Peyer's patch (tissue), 4 donors: ENCODE measurements at places on chromosomes 4 and X. TPM values are rescaled to one million over a fixed set of nuclear protein-coding genes. Genes with fewer than 3 reads are reported as not detected.

GRCh38 chrX:1455948-1456280 lies 3.2 kb upstream of the ASMTL start:
- H3K27ac ChIP-seq, result no peak overlapping the region
- peaks cover 9% of the 10 kb centered on the region for H3K4me1 ChIP-seq
- H3K27me3 ChIP-seq, result no peaks in the 10 kb centered on the region
- H3K4me3 ChIP-seq, result no peak overlapping the region
- DNase-seq, result peak; percentile 6

DNA sequence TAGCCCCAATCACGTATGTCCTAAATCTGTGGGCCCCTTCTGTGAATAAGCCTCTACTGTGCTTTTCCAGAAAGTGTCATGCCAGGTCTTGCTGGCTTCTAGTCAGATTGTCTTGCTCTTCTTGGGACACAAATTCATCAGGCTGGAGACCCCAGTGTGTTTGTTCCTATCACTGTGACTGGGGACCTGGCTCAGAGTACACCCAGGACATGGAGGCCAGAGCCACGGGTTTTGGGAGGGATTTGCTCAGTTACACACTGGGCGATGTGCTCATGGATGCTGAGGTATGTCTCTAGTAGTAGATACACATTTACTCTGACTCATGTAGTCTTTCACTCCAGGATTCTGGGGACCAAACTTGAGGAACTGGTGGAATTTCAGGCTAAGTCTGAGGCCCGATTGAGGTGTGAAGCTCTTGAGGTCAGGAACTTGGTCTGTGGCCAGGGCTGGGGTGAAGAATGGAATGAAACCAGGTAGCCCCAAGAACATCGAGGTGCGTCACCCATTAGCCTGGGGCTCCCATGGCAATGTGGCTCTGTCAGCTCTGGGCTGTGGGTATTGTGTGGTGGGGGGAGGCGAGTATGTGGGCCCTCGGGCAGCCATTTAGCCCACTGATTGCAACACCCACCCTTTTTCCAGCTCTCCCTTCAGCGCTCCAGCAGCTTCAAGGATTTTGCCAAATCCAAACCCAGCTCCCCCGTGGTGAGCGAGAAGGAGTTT lies 7.7 kb downstream of the SASH3 start:
- no peaks in the 10 kb centered on the region for H3K36me3 ChIP-seq
- no peak for DNase-seq
- no peaks in the 10 kb centered on the region for H3K27me3 ChIP-seq
- H3K27ac ChIP-seq, result no peak overlapping the region
- peaks cover 7% of the 10 kb centered on the region for H3K4me1 ChIP-seq

DNA sequence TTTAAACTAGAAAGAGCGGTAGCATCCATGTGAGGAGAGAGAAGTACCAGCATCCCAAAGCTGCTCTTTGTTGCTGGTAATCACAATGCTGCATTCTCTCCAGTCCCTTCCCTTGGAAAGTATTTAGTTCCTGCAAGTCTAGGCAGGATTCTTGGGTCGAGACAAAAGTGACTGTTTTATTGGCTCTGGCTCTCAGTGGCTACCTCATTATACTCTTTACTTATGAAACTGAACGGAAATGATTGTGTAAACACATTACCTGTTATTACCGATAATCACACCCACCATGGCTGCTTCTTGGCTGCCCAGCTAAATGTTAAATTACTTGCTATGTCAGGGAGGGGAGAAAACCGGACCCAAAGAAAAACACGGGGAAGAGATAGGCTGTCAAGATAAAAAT lies 26.2 kb downstream of the ATXN3L start:
- H3K27me3 ChIP-seq, result no peaks in the 10 kb centered on the region
- H3K36me3 ChIP-seq, result no peaks in the 10 kb centered on the region
- no peak for DNase-seq
- H3K4me1 ChIP-seq, result no peaks in the 10 kb centered on the region

- peak; percentile 66 for DNase-seq
- peaks cover 4% of the 10 kb centered on the region for H3K4me1 ChIP-seq
- peak overlapping the region; percentile 84 for H3K4me3 ChIP-seq
- no peaks in the 10 kb centered on the region for H3K27me3 ChIP-seq
- H3K27ac ChIP-seq, result peak overlapping the region; percentile 89
Observed at GRCh38 chr4:54063737-54064316, 578 bp downstream of the CHIC2 start.

DNA sequence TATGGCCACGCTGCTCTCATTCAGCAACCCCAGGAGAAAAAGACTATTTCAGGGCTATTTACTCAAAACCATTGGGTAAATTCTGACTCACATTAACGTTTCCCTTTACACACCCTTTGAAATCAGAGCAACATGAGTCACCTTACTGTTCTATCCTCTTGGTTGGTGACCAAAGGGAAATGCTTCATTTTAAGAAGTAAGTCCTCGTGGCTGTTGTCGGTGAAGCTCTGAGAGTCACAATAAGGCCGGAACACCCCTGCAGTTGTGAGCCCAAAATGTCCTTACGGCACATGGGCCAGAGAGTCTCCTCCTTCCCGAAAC lies 56.3 kb upstream of the SPRY1 start:
- no peak overlapping the region for H3K4me3 ChIP-seq
- H3K36me3 ChIP-seq, result no peaks in the 10 kb centered on the region
- no peaks in the 10 kb centered on the region for H3K27me3 ChIP-seq
- no peaks in the 10 kb centered on the region for H3K4me1 ChIP-seq
- H3K27ac ChIP-seq, result no peak overlapping the region

DNA sequence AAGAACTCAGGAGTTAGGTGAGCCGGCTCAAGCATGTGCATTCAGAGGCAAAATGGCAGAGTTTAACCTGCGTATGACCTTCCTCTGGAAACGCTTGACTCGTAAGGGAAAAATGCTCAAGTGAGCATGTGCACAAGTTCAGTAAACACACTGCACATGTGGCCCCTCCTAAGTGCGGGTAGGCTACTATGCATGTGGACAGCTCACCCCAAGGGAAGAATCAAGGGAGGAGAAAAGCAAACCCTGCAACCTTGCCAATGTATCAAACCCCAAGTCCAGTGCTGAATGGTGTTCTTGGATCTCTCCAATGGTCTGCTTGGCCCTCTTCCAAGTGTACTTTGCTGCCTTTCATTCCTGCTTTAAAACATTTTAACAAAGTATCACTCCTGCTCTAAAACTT lies 407.1 kb downstream of the ADAM29 start:
- no peak overlapping the region for H3K4me3 ChIP-seq
- H3K27ac ChIP-seq, result no peak overlapping the region
- no peaks in the 10 kb centered on the region for H3K36me3 ChIP-seq
- H3K27me3 ChIP-seq, result no peaks in the 10 kb centered on the region

DNA sequence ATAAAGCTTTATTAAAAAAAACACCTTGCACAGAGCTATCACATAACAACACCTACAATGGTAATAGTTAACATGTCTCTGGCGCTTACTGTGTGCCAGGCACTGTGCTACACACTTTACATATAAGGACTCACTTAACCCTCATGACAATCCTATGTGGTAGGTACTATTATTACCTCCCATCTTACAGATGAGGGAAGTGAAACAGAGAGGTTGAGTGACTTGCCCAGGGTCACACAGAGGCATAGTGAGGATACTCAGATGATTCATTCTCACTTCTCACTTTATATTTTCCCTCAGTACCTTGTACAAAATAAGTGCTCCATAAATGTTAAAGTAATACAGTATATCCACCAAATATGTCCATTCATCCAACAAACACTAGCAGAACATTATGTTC lies 43.4 kb upstream of the IQSEC2 start:
- H3K4me3 ChIP-seq, result no peak overlapping the region
- no peaks in the 10 kb centered on the region for H3K36me3 ChIP-seq
- no peaks in the 10 kb centered on the region for H3K27me3 ChIP-seq

DNA sequence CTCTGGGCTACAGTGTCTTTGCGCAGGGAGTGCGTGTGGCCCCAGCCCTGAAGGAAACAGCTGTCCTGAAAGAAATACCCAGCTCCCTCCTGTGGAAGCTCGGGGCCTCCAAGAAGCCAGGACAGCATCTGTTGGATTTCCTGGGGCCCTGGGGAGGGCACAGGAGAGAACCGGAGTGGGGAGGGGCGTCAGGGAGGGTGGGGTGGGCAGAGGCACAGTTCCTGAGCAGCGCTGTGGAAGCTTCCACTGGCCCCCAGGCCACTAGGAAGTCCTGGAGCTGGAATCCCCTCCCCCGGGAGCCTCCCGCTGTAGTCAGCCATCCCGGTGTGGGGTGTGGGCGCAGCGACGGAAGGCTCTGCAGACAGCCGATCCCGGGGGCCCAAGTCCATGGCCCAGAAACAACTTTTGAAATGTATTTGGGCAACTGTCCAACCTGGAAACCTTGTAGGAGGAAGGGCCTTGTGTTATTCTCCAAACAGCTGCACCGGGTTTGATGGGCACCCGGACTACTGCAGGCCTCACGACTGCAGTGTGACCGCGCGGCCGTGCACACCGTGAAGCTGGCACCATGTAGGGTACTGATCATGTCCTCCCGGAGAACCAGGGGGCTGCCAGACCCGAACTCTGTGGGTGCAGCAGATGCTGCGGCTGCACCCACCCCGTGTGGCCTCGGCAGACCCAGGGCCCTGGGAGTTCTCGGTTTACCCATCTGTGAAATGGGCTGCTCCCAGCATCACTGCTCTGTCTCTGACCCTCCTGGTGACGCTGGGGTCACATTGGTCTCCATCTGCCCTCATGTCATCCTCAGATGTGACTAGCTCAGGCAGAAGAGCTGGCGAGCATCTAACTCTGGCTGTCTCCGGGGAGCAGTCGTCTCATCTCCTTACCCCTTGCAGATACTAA lies 68.5 kb upstream of the HMX1 start:
- no peak overlapping the region for H3K4me3 ChIP-seq
- H3K4me1 ChIP-seq, result no peaks in the 10 kb centered on the region
- DNase-seq, result no peak
- H3K36me3 ChIP-seq, result no peaks in the 10 kb centered on the region

DNA sequence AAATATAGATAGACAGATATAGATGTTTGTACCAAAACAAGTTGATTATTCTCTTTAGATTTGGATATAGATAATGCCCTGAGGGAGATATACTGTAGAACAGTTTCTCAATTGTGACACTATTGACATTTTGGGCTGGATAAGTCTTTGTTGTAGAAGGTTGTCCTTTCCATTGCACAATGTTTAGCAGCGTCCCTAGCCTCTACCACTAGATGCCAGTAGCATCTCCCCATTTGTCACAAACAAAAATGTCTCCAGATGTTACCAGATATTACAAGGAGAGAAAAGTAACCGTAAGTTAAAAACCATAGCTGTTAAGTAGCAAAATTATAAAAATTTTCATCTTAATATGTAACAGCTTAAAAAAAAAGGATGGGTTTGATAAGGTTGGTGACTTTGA lies 2595.3 kb downstream of the ARAP2 start:
- no peak for DNase-seq
- no peak overlapping the region for H3K27ac ChIP-seq
- H3K36me3 ChIP-seq, result no peaks in the 10 kb centered on the region
- H3K27me3 ChIP-seq, result no peaks in the 10 kb centered on the region
- H3K4me1 ChIP-seq, result no peaks in the 10 kb centered on the region

GRCh38 chr4:109930464-109930863 lies 17.8 kb downstream of the EGF start:
- no peaks in the 10 kb centered on the region for H3K27me3 ChIP-seq
- DNase-seq, result no peak
- no peak overlapping the region for H3K4me3 ChIP-seq
- H3K36me3 ChIP-seq, result no peaks in the 10 kb centered on the region

GRCh38 chrX:39152106-39152649 lies 350.9 kb downstream of the MID1IP1 start:
- H3K4me1 ChIP-seq, result no peaks in the 10 kb centered on the region
- no peak overlapping the region for H3K27ac ChIP-seq
- H3K4me3 ChIP-seq, result no peak overlapping the region
- H3K36me3 ChIP-seq, result no peaks in the 10 kb centered on the region
- DNase-seq, result no peak

DNA sequence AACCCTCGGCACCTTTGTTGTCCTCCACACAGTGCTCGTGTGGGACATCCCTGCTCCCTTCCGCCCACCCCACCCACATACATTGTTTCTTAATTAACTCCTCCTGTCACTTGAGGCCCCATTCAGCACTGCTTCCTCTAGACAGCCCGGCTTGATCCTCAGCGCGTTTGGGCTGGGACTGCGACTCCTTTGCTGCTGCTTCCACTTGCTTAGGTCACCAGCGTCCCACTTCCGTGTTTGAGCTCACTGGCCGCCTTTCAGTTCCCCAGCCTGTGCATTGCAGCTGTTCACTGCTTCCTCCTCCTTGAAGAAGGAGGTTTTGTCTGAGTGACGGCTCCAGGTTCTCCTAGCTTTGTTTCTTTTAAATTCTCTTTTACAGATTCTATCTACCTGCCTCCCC lies 16.1 kb downstream of the RNF4 start:
- peak overlapping the region; percentile 18 for H3K4me3 ChIP-seq
- H3K4me1 ChIP-seq, result peaks cover 42% of the 10 kb centered on the region
- no peaks in the 10 kb centered on the region for H3K27me3 ChIP-seq
- H3K27ac ChIP-seq, result peak overlapping the region; percentile 72

- H3K27ac ChIP-seq, result no peak overlapping the region
- H3K36me3 ChIP-seq, result no peaks in the 10 kb centered on the region
- no peaks in the 10 kb centered on the region for H3K27me3 ChIP-seq
- H3K4me1 ChIP-seq, result no peaks in the 10 kb centered on the region
Observed at GRCh38 chrX:17706676-17707075, 30.6 kb upstream of the SCML1 start.

- H3K4me3 ChIP-seq, result peak within 1 kb of the TSS; percentile 58
- DNase-seq, result peak; percentile 17
- no peaks in the 10 kb centered on the region for H3K36me3 ChIP-seq
- no peak within 1 kb of the TSS for H3K27ac ChIP-seq
- no peaks in the 10 kb centered on the region for H3K4me1 ChIP-seq
Observed at GRCh38 chrX:51496501-51497291, at the start of gene NUDT11. NUDT11 (minus strand) TSS chrX:51496592; CDS start chrX:51496444, 148 bp downstream.

- H3K4me1 ChIP-seq, result no peaks in the 10 kb centered on the region
- H3K4me3 ChIP-seq, result no peak overlapping the region
- no peak for DNase-seq
- H3K27ac ChIP-seq, result no peak overlapping the region
- H3K36me3 ChIP-seq, result peaks cover 7% of the 10 kb centered on the region
Observed at GRCh38 chr4:183312841-183313240, 7.2 kb downstream of the CLDN22 start.

GRCh38 chr4:165288639-165289422 lies 38.6 kb upstream of the MSMO1 start:
- no peak for DNase-seq
- no peak overlapping the region for H3K27ac ChIP-seq
- no peaks in the 10 kb centered on the region for H3K36me3 ChIP-seq

- DNase-seq, result no peak
- no peaks in the 10 kb centered on the region for H3K27me3 ChIP-seq
- H3K4me3 ChIP-seq, result no peak overlapping the region
- H3K4me1 ChIP-seq, result no peaks in the 10 kb centered on the region
- no peaks in the 10 kb centered on the region for H3K36me3 ChIP-seq
- H3K27ac ChIP-seq, result no peak overlapping the region
Observed at GRCh38 chr4:162403419-162403818, 239.6 kb upstream of the FSTL5 start.

The PAK3 gene
- total RNA-seq, result 0.18 TPM

The RBMXL3 gene
- total RNA-seq, result not detected

The CLCN5 gene
- 14.9 TPM for total RNA-seq

The TEX13C gene
- total RNA-seq, result not detected

The TSPAN6 gene
- 42.9 TPM for total RNA-seq

The ZCCHC12 gene
- total RNA-seq, result not detected

The CYTL1 gene
- total RNA-seq, result 5.8 TPM

The MCF2 gene
- total RNA-seq, result not detected

The RAB9B gene
- 0.35 TPM for total RNA-seq
